ENCODE measurements at places on chromosomes 1 and 21.

GRCh38 chr1:2267051-2267830 is 39.1 kb downstream of the SKI start:
- peak; percentile 40 for DNase-seq

- DNase-seq: no peak
These were observed 199.0 kb downstream of the RPS6KC1 start for GRCh38 chr1:213250041-213250440.

- DNase-seq: no peak
These were observed 1.7 kb upstream of the AURKAIP1 start for GRCh38 chr1:1376551-1377226.

DNA sequence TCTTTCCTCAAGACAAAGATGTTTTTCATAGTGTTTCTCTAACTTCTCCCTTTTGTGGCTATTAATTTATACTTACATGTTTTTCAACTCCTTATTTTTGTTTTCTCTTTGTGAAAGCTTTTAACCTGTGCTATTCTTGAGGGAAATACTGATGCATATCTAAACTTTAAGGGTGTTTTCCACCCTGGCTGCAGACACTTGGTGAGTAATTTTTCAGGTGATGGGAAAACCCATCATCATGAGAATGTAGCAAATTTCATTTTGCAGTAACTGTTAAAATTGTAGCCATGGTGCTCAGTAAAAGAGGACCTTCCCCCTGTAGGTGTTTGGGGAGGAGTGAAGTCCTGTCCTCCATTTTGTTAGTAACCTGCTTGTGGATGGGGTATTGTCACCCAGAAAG is 124.2 kb downstream of the LIPI start:
- DNase-seq: no peak

- DNase-seq: peak; percentile 80
These were observed 20.1 kb downstream of the FAAP20 start for GRCh38 chr1:2174348-2175054.

Measured in lung microvascular endothelial cell (primary cell).